NCI-H774 (cell line): ENCODE measurements at places on chromosomes 13 and 19.

- no peak for DNase-seq
Observed at GRCh38 chr13:24744247-24744646, 19.7 kb upstream of the RNF17 start.

DNA sequence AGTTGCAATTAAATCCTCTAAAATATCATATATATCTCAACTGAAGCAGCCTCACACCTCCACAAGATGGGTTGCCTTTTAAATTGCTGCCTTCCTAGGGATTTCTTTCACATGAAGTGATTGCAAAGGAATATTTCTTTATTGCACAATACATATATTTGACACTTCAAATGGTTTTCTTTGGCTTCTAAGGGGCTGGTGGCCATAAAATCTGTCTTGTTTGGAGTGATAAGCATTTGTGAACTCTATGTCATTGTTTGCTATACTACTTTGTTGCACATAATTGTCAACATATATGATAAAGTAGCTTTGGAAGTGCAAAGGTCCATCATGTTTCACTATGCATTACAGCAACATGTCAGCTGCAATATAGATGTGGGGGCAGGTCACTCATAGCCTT is 2380.9 kb downstream of the PCDH9 start:
- no peak for DNase-seq

DNA sequence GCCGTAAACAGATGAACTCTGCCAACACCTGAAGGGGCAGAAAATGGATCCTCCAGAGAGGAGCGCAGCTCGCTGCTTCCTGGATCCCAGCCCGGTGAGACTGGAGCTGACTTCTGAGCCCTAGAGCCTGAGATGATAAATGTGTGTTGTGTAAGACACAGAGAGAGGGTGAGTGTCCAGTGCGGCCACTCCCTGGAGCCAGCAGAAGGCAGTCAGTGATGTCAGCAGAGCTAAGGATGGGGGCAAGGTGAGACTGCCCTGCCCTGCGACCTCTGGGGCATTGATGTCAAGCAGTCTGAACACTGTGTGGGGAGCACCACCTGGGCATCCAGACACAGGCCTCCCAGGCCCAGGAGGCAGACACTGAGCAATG is 9.7 kb upstream of the SLC35E1 start:
- no peak for DNase-seq

DNA sequence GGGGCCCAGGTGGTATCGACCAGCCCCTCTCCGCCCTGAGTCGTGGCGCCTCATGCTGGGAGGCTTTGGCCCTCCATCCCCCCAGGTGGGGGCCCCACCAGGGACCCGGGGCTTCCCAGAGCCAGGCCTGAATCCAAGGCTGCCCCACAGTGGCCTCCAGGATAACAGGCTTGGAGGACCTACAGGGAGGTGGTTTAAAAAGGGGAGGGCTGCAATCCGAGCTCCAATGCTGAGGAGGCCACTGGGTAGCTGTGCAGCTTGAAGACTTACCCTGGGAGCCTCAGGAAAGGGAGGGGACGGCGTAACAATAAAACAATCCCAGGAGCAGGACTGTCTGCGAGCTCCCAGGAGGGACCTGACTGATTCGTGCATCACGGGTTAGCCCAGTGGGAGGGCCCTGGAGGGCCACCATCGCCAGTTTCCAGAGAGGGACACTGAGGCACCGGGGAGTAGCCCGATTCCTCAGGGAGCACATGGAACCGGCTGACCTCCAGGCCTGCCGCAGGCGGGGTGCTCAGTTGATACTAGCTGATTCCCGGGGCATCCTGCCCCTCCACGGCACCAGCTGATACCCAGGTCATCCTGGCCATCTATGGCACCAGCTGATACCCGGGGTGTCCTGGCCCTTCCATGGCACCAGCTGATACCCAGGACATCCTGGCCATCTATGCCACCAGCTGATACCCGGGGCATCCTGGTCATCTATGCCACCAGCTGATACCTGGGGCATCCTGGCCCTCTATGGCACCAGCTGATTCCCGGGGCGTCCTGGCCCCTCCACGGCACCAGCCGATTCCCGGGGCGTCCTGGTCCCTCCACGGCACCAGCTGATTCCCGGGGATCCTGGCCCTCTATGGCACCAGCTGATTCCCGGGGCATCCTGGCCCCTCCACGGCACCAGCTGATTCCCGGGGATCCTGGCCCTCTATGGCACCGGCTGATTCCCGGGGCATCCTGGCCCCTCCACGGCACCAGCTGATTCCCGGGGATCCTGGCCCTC is 3.7 kb upstream of the C2CD4C start:
- no peak for DNase-seq

GRCh38 chr13:26502826-26503225 is 54.7 kb upstream of the WASF3 start:
- DNase-seq, result no peak

GRCh38 chr13:112428704-112429103 is 52.5 kb downstream of the SPACA7 start:
- DNase-seq, result no peak

DNA sequence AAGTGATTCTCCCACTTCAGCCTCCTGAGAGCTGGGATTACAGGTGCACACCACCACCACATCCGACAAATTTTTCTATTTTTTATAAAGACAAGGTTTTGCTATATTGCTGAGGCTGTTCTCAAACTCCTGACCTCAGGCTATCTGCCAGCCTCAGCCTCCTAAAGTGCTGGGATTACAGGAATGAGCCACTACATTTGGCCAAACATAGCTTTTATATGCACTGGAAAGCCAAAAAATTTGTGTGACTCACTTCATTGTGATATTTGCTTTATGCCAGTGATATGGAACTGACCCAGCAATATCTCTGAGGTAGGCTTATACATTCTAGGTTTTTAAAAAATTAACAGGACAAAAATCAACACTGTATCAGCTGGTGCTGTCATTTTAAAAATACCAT is 26.8 kb upstream of the ACOD1 start:
- no peak for DNase-seq

DNA sequence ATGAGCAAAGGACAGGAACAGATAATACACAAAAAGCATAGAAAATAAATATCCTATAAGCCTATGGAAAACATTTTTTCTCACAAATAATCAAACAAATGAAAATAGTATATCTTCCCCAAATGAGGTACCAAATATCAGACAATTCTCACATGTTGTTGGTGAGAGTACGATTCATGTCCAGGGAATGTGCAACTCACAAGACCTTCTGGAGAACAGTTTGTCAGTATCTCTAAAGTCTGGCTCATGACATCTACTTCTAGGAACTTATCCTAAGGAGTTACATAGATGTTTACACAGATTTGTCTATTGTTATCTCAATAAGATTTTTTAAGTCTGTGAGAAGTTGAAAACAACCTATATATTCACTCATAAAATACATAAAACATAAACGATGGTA is 80.3 kb upstream of the ARHGEF7 start:
- DNase-seq, result no peak

- no peak for DNase-seq
Observed at GRCh38 chr13:51645154-51645650, 60.9 kb downstream of the WDFY2 start.

GRCh38 chr19:47186446-47187334 is 44.3 kb downstream of the BBC3 start:
- no peak for DNase-seq

DNA sequence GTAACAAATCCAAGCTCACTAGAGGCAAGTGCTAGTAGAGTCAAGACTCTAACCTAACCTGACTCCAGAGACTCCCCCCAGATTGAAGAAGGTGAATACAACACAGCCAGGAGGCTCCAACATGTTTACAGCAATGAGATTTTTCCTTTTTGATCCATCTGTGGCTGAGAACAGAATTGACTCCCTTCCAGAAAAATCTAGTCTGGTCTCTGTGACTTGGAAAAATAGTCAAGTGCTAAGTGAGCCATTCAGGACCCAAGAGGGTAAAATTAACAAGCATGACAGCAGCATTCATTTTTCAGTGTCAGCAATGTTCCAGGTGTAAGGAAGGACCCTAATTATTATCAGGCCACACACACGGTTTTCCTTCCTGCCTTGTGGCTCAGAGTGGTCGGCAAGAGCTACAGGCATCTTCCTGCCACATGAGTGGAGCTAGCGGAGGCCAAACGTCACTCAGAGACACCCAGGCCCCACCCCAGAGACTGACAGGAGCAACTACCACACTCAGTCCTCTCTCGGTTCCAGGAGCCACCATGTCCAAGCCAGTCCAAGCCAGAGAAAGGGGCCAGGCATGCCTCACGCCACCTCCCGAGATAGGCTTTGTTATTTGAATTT is 395.1 kb downstream of the FOXO1 start:
- DNase-seq, result no peak

DNA sequence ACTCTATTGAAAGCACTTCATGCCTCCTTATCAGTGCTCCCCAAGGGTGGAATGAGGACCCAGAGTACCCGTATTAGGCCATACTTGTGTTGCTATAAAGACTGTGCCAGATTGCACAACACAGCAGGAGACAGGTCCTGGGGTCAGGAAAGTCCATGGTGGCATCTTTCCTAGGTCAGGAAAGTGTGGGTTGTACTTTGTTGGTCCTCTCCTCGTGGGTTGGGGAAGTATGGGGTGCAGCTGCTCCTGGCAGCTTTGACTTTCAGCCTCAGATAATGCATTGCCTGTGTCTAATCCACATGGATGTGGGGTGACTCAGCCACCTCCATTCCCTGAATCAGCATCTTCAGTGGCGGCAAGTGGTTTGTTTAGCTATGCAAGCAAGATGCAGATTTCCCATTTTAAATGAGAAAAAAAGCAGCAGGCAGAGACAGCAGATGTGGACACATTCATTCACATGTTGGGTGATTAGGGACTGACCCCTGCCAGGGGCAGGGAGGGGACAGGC is 8.4 kb upstream of the CYP2B6 start:
- no peak for DNase-seq

- no peak for DNase-seq
Observed at GRCh38 chr19:46863818-46864629, 3.2 kb downstream of the ARHGAP35 start.

- DNase-seq, result no peak
Observed at GRCh38 chr13:53513226-53513625, 484.6 kb downstream of the OLFM4 start.

- DNase-seq, result no peak
Observed at GRCh38 chr13:43054803-43055802, 31.7 kb downstream of the DNAJC15 start.

DNA sequence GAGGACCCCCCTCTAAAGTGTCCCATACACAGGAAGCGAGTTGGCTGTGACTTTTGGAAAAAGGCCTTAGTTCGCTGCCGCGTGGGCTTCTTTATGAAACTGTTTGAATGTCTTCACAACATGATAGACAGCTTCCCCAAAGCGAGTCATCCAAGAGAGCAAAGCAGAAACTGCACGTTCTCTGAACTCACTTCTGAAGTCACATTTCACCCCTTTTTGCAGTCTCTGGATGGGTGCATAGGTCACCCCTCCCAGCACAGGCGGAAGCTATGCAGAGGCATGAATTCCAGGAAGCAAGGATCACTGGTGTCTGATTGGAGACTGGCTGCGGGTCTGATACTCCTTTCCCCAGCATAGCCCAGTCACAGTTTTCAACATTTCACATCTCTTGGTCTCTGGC is 10.6 kb downstream of the GPI start:
- no peak for DNase-seq

DNA sequence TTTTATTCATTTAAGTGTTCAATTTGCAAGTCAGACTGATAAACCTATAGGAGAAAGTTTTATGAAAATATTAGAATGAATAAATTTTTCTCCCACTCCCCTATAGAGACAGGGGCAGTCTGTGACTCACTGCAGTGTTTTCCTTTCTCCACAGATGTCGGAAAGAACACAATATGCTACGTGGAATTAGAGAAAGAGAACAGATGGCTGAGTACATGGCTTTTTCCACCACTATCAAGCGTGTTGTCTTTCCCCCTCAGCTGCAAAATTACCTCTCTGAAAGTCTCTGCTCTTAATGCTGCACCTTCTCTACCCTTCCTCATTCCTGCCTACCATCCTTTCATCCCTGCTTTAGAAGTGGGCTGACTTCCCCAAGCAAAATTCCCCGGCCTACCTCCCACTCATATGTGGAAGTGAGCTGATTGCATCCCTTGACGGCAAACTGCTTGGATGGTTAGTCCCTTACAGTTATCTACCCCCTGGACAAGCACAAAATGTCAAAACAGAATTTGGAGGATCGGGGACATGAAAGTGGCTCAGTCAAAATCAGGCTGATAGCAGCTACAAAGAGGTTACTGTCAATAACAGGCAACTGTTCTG is 30.0 kb downstream of the FLT1 start:
- DNase-seq, result no peak

DNA sequence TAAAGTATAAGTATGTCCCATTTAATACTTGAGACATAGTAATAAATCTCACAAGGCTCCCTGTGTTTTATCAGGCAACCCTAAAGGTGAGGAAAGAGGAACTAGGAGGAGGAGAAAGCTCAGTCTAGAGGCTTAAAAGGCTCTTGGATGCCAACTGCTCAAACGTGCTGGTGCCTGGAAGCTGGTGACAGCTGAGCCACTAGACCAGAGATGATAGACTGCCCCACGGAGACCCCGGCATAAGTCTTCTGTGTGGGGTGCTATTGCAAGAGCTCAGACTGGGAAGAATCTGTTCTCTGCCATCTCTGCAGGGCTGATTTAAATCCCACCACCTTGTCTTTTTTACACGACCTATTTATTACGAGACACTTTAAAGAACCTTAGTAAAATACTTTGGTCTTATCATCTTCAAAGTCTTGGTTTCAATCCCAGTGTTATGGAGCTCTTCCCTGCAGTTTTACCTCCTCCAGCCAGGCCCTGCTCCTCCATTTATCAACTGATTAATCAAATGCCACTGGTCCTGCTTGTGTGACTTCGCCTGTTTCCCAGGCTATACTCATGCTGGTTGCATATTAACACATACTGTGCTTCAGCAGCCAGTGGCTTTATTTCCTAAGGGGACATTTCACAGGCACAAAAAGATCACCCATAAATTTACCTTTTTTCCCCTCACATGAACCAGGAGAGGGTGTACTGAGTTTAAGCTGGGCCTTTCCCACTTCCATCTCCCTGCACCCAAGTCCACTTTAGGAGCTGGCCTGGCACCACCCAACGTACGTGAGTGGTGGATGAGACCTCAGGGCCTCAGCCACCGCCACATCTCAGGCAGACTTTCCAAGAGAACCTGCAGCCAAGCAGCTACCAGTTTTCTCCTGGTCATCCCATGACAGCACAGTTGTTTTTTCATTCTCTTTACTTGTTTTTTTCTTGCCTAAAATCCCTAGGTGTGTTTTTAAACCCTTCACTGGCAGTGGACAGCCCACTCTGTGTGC is 7.8 kb upstream of the ATP12A start:
- no peak for DNase-seq

- no peak for DNase-seq
Observed at GRCh38 chr19:14019100-14019499, 8.8 kb upstream of the RLN3 start.

GRCh38 chr19:11198769-11199424 is 1.6 kb upstream of the KANK2 start:
- no peak for DNase-seq
